Head of caudate nucleus (tissue), 42 donors: ENCODE measurements at places on chromosomes 16 and 17.
A peak's percentile ranks its signal among the peaks of the same experiment; 100 is the strongest.

- no peak for DNase-seq
Observed at GRCh38 chr17:37541880-37542660, 52.4 kb downstream of the DUSP14 start.

DNA sequence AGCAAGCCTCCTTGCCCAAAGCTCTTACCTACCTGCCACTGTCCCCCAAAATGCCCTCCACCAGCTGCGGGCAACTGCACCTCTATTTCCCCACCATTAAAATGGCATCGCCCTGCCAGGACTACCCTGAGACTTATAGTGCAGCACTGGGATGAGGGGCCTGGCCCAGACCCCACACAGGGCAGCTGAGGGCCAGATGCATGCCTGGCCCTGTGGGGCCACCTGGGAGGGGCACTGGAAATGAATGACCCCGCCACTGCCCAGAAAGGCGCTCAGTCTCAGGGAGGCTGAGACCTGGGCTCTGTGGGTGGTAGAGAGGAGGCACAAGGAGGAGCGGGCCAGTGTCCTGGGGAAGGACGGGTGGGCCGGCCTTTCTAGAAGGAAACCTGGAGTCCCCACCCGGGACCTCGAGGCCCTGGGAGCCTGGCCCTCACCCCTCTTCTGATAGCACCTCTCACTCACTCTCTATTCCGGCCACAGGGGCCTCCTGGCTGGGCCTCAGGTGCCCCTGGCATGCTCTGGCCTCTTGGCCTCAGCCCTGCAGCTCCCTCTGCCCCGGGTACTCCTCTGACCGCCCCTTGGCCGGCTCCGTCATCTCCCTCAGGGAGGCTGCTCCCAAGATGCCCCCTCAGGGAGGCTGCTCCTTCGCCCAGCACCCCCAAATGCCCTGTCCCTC, 26.9 kb downstream of the KATNB1 start:
- no peak for DNase-seq

GRCh38 chr17:34566201-34566600, 13.2 kb upstream of the TMEM132E start:
- no peak for DNase-seq

GRCh38 chr17:81890447-81891302, 711 bp downstream of the ALYREF start:
- DNase-seq, result no peak

DNA sequence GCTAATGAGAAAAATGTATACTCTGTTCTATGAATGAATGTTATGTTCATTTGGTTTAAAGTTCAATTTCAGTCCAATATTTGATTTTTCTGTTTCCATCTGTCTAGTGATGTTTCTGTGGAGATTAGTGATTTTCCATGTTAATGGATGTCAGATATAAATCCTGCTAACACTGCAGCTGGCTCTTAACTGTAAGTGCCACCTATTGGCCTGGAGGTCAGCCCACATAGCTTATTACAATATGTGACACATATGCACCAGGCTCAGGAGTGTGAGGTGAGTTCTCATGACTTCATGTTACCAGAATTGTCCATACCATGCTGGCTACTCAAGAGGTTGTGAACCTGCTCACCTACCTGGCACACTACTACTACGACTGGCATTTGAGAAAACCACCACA, 17.1 kb downstream of the ATF7IP2 start:
- no peak for DNase-seq

- no peak for DNase-seq
Observed at GRCh38 chr17:6589266-6589946, 33.1 kb upstream of the PITPNM3 start.

- no peak for DNase-seq
Observed at GRCh38 chr17:8649157-8650118, 18.9 kb upstream of the MYH10 start.

- peak; percentile 79 for DNase-seq
Observed at GRCh38 chr16:75860326-75861053, 134.2 kb upstream of the CPHXL start.
